Cardiac muscle cell (in vitro differentiated cells and primary cell): ENCODE measurements at places on chromosomes 2 and 18.

GRCh38 chr2:567865-568638 lies 109.2 kb downstream of the TMEM18 start:
- no peak overlapping the region for H3K4me3 ChIP-seq
- DNase-seq, result no peak
- H3K36me3 ChIP-seq, result no peaks in the 10 kb centered on the region
- peaks cover 53% of the 10 kb centered on the region for H3K27me3 ChIP-seq

- no peak overlapping the region for H3K4me3 ChIP-seq
- no peaks in the 10 kb centered on the region for H3K4me1 ChIP-seq
- H3K27me3 ChIP-seq, result no peaks in the 10 kb centered on the region
These were observed 14.7 kb downstream of the CDK15 start for GRCh38 chr2:201821080-201821479.

DNA sequence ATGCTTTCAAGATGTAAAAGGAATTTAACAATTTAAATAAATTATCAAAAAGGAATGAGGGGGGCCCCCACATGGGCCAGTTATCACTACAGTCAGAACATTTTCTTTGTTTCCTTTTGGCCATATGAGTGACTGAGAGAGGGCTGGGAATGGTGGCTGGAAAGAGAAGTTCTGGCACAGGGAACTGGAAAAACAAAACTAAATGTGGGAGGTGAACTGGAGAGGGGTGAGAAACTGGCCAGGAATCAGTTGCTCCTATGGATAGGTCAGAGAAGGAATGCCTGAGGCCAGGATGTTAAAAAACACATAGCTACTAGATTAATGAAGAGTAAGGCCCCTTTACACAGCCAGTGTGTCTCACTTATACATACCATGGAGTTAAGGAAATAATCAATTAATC lies 121.0 kb downstream of the RBMS1 start:
- peaks cover 62% of the 10 kb centered on the region for H3K4me1 ChIP-seq
- DNase-seq, result peak; percentile 90
- H3K27ac ChIP-seq, result no peak overlapping the region

DNA sequence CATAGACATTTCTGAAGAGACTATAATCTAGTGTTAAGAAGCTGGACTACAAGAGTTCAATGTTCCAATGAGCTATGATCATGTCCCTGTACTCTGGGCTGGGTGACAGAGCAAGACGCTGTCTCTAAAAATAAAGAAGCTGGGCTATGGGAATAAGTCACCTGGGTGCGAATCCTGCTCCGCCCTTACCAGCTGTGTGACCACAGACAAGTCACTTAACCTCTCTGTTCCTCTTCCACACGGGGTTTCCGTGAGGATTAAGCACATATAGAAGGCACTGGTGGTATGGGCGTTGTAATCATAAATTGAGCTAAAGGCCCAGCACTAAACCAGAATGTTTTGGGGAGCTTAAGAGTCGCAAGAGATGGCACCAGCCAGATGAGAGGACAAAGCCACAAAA lies 178.5 kb downstream of the HAUS1 start:
- no peaks in the 10 kb centered on the region for H3K27me3 ChIP-seq
- no peak overlapping the region for H3K27ac ChIP-seq
- H3K36me3 ChIP-seq, result no peaks in the 10 kb centered on the region
- no peak overlapping the region for H3K4me3 ChIP-seq
- peaks cover 8% of the 10 kb centered on the region for H3K4me1 ChIP-seq
- DNase-seq, result no peak

DNA sequence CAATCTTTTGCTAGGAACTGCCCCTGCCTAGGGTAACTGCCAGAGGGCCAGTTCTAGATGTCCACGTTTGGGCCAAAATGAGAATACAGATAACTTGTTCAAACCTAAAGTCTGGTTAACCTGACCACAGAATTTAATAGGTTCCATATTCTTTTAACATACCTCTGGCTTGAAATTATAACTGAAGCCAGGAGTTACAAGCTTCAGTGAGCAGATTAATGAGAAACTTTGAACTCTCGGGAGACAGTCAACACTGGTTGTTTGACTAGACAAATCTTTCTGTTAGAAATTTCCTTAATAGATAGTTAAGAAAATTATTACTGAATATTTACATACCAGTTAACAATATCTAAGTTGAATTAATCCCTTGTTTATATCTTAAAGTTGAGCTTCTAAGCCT lies 110.0 kb upstream of the KLF7 start:
- H3K4me1 ChIP-seq, result no peaks in the 10 kb centered on the region
- no peaks in the 10 kb centered on the region for H3K27me3 ChIP-seq
- no peaks in the 10 kb centered on the region for H3K36me3 ChIP-seq
- H3K4me3 ChIP-seq, result no peak overlapping the region
- DNase-seq, result no peak

- no peaks in the 10 kb centered on the region for H3K36me3 ChIP-seq
- H3K4me1 ChIP-seq, result no peaks in the 10 kb centered on the region
- H3K27ac ChIP-seq, result no peak overlapping the region
- DNase-seq, result no peak
These were observed 1146.9 kb upstream of the NRXN1 start for GRCh38 chr2:52178845-52179244.

DNA sequence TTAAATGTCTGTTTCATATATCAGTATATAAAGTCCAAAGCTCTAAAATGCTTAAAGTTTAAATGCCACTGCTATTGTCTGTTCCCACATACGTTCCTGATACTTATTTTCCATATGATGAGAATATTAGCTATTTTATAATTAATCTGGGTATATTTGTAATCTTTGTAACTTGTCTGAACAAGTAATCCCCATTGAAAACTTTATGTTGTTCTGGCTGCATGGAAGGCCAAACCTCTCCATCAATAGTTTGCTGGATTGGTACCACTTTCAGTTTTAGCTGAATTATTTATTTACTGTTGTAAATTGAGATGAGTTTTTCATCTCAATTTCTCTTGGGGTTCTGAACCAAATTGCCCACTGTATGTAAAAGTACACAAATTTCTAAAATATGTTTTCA lies 1.5 kb downstream of the MBD5 start:
- peaks cover 34% of the 10 kb centered on the region for H3K4me1 ChIP-seq
- H3K4me3 ChIP-seq, result peak overlapping the region; percentile 53
- no peaks in the 10 kb centered on the region for H3K27me3 ChIP-seq
- H3K27ac ChIP-seq, result peak overlapping the region; percentile 86
- no peak for DNase-seq

DNA sequence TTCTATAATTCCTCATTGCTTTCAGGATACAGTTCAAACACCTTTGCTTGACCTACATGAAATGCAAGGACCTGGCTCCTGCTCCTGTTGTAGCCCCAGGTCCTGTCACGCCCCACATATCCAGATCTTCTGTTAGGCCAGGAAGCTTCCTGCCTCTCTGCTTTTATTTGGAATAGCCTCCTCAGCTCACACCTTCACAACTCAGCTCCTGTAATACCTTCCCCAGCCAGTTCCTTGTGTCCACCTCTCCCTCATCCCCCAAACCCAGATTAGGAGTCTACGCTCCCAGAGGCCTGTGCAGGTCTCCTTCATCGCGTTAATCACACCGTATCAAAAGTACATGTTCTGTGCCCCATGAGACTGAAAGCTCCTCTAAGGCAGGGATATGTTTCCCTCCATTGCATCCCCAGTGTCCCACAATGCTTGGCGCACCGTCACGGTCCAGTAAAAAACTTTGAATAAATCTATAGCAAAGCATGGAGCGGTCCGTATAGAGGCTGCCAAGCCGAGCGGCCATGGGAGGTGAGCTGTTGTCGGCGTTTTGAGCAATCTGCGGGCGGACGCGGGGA lies 371 bp downstream of the MDH1B start:
- H3K4me3 ChIP-seq, result peak overlapping the region; percentile 75
- peaks cover 6% of the 10 kb centered on the region for H3K36me3 ChIP-seq
- H3K27ac ChIP-seq, result no peak overlapping the region
- H3K4me1 ChIP-seq, result peaks cover 10% of the 10 kb centered on the region
- no peak for DNase-seq

DNA sequence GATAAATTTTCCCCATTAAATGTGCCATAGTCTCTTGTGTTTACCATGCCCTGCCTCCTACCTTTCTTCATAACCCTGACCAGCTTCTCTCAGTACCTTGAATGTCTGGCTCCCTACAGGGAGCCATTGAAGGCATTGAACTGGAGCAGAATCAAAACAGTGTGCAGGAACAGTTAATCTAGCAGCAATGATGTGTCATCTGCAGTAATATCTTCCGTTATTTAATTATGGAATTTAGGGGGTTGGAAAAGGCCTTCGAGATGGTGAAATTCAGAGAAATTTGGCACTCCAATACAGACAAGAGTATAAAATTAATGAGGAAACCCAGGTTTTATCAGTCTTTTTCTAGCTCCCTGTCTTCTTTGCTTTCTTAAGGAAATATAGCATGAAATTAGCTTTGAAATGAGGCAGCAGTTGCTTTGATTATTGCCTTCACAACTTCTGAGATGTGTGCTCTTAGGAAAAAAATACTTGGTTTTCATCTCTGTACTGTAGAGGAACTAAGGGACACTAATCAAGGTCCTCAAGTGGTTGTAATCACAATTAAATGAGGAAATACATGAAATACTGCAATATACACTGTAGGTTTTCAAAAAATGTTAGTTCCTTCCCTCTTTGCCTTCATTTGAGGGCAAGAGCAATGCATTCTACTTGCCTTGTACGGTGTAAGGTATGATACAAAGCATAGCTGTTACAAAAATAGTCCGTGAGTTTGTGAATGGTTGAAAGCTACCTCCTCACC lies 369.1 kb downstream of the SETBP1 start:
- no peaks in the 10 kb centered on the region for H3K4me1 ChIP-seq
- peak; percentile 34 for DNase-seq
- no peaks in the 10 kb centered on the region for H3K27me3 ChIP-seq
- H3K36me3 ChIP-seq, result no peaks in the 10 kb centered on the region
- H3K4me3 ChIP-seq, result no peak overlapping the region

DNA sequence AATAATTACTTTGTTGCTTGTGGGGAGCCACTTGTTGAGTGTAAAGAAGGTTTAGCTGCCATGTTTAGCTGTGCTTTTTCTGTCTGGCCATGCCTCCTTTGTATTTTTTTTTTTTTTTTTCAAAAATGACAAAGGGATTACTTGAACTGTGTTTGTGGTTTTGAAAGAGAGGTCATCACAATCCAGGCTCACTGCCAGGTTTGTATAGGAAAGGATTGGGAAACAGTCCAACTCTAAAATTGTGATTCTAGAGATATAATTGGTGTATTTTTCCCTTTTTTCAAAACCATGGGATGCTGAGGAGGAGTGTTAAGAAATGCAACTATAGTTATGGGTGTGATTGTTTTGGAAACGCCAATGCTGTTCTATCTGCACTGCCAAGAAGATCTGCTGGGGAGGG lies 4.3 kb downstream of the ITPRIPL1 start:
- no peaks in the 10 kb centered on the region for H3K4me1 ChIP-seq
- peak; percentile 90 for DNase-seq
- no peaks in the 10 kb centered on the region for H3K36me3 ChIP-seq
- no peak overlapping the region for H3K4me3 ChIP-seq
- H3K27me3 ChIP-seq, result peaks cover 19% of the 10 kb centered on the region
- no peak overlapping the region for H3K27ac ChIP-seq

GRCh38 chr18:23302851-23303527 lies 150.1 kb upstream of the RIOK3 start:
- H3K4me3 ChIP-seq, result no peak overlapping the region
- no peak overlapping the region for H3K27ac ChIP-seq
- peak; percentile 95 for DNase-seq
- no peaks in the 10 kb centered on the region for H3K36me3 ChIP-seq
- H3K4me1 ChIP-seq, result no peaks in the 10 kb centered on the region

DNA sequence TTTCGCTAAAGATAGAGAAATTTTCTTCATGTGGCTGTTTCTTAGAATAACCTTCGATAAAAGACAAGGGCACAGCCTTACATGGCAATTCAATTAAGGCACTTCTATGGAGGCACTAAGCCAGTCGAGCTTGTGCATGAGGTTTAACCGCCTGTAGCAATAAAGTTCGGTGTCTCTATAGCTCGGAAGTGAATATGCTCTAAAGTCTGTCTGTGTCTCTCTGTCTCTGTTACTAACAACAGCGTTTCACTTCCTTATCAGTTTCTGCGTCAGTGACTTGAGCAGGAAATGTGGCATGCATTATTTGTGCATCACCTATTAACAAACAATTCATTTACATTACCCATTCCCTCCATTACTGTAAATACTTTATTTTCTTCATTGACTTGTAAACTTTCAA lies 365.1 kb upstream of the NETO1 start:
- H3K27ac ChIP-seq, result no peak overlapping the region
- no peak overlapping the region for H3K4me3 ChIP-seq
- no peaks in the 10 kb centered on the region for H3K36me3 ChIP-seq
- peaks cover 17% of the 10 kb centered on the region for H3K4me1 ChIP-seq

DNA sequence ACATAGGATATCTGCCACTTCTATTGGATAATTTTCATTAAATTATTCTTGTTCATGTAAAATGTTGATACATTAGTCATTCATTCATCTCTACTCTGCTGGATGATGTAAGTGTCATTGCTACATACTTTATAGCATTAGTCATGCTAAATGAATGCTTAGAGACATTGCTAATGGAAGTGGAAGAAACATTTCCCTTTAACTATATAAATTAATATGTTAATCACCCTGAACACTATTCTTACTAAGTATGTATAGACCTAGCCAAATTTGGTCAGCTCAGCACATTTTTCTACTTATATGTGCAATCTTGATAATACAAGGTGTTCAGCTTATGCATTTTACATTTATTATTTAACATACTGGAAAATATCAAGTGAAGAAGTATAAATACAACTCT lies 160.2 kb downstream of the DPP4 start:
- no peaks in the 10 kb centered on the region for H3K36me3 ChIP-seq
- H3K27ac ChIP-seq, result no peak overlapping the region
- no peaks in the 10 kb centered on the region for H3K4me1 ChIP-seq
- DNase-seq, result peak; percentile 55

GRCh38 chr2:164667566-164667965 lies 46.3 kb upstream of the GRB14 start:
- H3K27ac ChIP-seq, result no peak overlapping the region
- no peaks in the 10 kb centered on the region for H3K27me3 ChIP-seq
- no peaks in the 10 kb centered on the region for H3K36me3 ChIP-seq
- no peak overlapping the region for H3K4me3 ChIP-seq
- DNase-seq, result no peak

DNA sequence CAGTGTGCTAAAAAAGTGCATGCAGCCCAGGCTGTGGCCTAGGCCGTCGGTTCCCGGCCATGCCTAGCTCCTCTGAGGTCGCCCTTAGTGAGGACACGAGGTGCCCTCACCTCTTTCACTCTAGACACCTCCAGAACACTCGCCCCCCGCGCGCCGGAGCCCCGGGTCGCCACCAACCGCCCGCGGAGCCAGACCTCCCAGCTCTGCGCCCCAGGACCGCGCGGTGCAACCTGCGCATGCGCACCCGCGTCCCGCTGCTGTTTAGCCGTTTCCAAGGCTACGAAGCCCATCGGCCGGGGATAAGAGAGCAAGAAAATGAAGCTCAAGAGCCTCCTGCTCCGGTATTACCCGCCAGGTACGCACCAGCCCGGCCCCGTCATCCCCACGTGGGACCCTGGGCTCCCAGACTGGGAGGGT lies at the start of gene DAW1:
Gene DAW1 (plus strand): TSS at position 257 of the 417 bp plus-strand sequence. CDS start 59 bp downstream, at position 316.
- H3K4me1 ChIP-seq, result no peaks in the 10 kb centered on the region
- peak within 1 kb of the TSS; percentile 32 for H3K4me3 ChIP-seq
- H3K27me3 ChIP-seq, result peaks cover 11% of the 10 kb centered on the region
- no peaks in the 10 kb centered on the region for H3K36me3 ChIP-seq
- peak; percentile 85 for DNase-seq
